Kidney epithelial cell (primary cell): ENCODE measurements at places on chromosomes 16 and 17.

DNA sequence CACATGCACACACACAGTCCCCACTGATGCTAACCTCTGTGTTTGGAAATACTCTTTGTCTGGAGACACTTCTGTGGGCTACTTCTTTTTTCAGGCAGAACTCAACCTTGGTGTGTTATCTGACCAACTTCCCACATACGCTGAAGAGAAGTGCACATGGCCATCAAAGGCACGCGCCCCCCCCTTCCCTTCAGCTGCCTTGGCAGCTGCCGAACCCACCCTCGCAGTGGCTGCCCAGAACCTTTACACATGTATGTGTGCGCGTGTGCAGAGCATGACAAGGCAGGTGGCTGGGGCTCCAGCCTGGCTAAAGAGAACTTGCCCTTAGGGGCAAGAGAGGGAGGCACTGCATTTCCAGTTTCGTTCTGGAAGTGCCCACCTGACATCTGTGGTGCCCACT is 3.9 kb downstream of the RAPGEFL1 start:
- DNase-seq = no peak

DNA sequence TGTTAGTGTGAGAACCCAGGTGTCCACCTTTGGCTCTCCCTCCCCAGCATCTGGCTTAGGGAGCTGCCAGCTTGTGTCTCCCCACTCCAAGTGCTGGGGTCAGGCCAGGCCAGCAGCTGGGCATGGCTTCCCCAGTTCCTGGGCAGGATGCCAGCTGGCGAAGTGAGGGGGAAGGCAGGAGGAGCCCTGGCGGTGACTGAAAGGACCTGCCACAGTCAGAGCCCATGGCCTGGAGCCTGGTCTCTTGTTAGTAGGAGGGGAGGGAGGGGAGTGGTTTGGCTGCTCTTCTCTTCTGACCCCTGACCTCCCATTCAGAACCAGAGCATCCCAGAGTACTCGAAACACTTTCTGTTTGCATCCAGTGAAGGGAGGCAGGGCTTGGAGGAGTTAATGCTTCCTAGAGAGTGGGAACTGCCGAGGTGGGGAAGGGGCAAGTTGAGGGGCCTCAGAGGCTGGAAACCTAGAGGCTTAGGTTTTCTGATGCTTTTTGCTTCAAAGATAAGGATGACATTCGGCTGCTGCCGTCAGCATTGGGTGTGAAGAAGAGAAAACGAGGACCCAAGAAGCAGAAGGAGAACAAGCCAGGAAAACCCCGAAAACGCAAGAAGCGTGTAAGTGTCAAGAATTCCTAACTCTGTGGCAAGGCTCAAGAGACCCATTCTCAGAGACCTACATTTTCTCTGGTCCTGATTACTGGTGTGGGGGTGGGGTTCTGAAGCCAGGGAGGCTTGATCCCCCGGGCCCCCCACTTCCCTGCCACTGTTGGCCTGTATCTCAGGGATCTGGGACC is 772 bp downstream of the CHD3 start:
- peak; percentile 67 for DNase-seq

DNA sequence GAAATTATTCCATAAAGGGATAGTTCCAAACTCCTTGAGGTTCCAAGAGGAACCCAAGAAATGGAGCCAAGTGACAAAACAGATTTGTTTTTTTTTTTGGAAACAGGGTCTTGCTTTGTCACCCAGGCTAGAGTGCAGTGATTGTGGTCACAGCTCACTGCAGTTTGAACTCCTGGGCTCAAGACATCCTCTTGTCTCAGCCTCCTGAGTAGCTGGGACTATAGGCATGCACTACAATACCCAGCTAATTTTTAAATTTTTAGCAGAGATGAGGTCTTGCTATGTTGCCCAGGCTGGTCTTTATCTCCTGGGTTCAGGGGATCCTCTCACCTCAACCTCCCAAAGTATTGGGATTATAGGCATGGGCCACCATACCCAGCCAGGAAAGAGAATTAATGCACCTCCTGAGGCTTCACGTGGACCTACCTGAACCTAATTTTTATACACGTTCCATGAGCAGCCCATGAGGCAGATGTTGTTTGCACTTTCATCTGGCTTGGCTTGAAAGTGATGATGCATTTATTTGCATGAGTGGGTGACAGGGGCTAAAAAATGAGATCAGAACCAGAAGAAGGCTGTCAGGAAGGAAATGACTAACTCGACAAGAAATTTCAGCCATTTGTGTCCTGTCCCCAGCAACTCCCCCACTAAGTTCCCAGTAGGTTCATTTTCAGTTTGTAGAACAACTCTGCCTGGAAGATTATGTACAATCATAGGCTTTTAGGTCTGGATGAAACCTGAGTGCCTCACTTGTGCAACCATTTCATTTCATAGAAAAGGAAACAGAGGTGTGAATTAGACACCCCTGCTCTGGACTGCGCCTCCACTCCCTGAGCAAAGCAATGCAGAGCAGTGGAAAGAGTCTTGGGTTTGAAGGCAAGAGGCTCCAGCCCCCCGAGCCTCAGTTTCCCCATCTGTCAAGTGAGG is 10.3 kb upstream of the IRF8 start:
- peak; percentile 70 for DNase-seq

DNA sequence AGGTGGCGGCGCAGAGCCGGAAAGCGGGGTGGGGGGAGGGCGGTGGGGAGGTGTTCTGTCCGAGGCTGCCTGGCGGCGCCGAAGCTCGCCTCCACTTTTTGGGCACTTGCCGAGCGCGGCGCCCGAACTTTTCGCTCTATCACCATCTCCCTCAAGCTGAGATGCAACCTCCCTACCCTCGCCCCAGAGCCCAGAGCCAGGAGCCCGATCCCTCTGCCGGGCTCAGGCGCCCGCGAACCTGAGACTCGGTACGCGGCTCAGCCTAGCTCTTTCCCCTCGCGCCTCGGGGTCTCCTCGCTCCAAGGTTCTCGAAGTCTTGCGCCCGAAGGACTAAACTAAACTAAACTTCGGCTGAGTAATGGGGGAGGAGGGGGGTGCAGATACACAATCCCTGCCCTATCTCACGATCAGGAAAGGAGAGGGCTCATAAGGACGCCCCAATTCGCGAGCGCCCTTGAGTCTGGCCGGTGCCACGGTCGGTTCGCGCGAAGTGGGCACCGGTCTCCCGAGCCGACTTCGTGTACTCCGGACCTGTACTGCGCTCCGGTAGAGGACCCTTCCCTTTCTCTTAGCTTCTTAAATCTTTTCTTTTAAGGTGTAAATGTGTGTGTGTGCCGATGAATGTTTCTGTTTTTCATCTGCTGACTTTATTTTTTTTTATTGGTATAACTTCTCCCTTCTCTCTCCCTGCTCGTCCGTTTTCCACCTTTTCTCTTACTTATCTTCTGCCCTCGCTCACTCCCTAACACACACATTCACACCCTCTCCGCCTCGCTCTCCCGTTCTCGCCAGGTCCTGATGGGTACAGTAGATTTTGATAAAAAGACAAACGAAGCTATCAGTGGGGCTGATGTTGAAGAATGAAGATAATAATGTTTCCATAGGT is 1.9 kb upstream of the SALL1 start:
- DNase-seq = no peak

DNA sequence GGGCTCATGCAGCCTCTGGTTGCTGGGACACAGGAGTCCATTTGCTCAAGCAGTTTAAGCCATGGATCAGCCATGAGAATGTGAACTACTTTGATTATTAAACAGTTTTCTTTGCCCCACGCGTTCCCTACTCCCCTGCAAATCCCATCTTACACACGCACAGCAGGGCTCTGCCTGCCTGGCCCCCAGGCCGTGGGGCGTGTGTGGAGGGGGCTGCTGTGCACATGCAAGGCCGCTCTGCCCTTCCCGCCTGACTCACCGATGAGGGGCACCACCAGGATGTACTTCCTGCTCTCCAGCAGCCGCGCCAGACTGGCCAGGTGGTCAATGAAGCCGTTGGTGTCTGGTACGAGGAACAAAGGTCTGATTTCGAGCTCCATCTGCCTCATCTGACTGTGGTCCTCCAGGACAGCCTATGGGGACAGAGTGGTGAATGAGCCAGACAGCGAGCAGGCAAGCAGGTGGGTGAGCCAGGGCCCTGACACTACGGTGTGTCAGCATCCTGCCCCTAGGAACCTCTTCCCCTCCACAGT is 13.7 kb downstream of the HIC1 start:
- DNase-seq = peak; percentile 61

GRCh38 chr16:2273484-2273883 is 5.6 kb upstream of the RNPS1 start:
- no peak for DNase-seq

- no peak for DNase-seq
Measured at GRCh38 chr17:19341211-19341631, 21.3 kb downstream of the B9D1 start.

- no peak for DNase-seq
Measured at GRCh38 chr17:49664706-49665211, 13.1 kb downstream of the SPOP start.

- no peak for DNase-seq
Measured at GRCh38 chr16:87333101-87333500, 15.9 kb upstream of the C16orf95 start.

DNA sequence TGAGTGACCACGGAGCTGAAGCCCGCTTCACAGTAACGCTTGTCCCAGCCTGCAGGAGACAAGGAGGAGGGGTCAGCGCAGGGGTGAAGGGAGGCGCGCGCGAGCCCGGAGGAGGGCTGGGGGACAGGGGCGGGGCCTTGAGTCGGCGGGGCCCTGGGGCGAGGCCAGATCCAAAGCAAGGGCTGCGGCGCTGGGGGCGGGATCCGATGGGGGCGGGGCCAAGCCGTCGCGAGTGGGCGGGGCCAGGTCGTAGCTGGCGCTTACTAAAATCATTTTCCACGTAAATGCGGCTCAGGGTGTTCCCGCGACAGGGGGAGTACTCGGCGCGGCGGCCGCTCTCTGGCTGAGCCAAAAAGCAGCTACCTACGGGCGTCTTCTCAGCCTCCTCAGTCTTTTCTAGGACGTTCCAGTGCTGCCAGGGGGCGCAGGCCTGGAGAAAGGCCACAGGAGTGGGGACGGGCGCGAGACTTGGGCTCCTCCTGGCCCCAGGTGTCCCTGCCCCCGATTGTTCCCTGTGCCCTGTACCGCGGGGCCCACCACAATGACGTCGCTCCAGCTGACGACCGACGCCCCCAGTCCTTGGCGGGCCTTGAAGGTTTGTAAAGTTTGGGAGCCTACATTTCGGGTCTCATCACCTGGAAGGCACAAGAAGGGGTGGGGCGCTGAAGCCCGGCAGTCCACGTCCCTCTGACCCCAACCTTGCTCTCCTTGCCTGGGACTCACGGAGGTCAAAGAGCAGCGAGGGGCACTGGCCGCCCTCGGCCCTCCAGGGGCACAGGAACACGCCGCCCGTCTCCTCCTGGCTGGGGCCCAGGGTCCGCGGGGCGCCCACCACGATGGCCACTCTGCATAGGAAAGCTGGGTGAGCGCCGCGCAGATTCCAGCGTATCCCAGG is 3.9 kb downstream of the ITGA2B start:
- no peak for DNase-seq

DNA sequence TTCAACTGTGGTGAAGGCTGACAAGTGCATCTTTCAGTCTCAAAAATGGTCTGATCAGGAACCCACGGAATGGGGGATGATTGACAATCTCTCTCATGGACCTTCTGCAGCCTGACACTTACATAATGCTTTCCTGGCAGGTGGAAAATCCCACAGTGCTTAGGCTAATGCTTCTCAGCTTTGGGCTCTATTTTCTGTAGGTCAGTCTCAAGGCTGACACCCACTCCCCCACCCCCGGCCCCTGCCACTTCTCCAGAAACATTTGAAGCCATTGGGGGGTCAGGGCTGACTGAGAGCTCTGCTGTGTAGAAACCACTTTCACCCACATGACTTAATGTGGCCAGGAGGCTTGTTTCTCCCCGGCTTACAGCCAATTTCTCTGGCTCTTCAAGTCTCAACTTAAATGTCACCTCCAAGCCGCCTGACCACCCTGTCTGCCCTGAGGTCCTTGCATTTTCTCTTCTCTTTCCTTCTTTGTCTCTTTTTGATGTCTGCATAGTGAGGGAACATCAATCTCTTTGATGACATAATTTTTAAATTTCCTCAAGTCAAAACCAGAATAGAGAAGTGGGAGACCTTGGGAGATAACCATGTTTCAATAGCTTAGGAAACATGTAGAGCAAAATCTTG is 16.7 kb upstream of the IRF8 start:
- DNase-seq = no peak
